ENCODE measurements at places on chromosomes 7 and 10. TPM values are rescaled to one million over a fixed set of nuclear protein-coding genes. Genes with fewer than 3 reads are reported as not detected.
A peak's percentile ranks its signal among the peaks of the same experiment; 100 is the strongest.

The SERPINE1 gene
- 1,733 TPM for total RNA-seq

GRCh38 chr10:78688230-78688900, 380.4 kb upstream of the ZMIZ1 start:
- no peak for DNase-seq

DNA sequence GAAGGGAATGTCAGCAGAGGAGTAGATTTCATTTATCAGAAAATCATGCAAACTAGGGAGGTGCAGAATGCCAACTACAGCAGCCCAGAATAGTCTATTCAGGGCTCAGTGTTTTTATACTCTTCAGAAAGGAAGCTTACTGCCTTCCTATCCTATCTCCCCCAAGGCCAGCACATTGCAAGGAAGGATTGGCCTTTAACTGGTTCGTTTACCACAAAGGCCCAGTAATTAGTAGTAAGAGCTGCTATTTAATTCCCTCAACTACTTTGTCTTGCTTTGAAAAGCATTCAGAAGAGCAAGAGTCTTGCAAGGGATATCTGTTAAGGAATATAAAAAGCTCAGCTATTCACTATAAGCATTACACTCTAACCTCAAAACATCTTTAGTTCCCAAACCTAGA, 86.4 kb upstream of the RNF148 start:
- DNase-seq: no peak

GRCh38 chr7:117014099-117014656, 60.9 kb downstream of the ST7 start:
- no peak for DNase-seq

DNA sequence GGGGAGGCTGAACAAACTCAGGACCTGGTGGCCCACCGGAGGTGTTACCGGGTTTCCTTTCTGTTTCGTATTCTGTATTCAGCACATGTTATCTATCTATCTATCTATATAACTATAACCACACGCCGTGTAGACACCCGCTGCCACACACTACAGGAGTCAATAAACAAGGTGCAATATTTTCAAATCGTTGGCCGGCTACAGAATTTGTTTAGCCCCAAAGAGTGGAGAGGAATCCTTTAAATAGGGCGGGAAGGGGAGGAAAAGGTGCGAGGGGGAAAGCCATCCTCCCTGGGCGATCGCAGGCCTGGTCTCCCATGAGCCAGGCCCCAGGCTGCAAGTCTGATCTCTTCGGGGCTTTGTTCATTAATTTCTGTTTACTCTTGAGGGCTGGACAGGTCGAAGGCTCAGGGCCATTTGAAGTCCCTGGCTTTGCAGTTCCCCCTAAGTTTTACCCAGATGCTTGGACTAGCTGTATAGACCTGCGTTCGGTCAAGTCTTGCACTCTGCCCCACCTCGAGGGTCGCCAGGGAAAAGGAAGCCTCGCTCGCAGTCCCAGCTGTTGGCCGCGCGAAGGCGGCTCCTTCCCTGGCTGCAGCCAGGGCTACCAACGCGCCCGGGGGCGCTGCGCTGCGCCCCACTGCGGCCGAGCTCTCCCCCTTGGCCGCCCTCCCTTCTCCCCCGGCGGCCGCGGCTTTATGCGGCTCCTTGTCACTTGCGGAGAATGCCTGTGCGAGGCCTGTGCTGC, 3.8 kb downstream of the NKX2-3 start:
- no peak for DNase-seq

DNA sequence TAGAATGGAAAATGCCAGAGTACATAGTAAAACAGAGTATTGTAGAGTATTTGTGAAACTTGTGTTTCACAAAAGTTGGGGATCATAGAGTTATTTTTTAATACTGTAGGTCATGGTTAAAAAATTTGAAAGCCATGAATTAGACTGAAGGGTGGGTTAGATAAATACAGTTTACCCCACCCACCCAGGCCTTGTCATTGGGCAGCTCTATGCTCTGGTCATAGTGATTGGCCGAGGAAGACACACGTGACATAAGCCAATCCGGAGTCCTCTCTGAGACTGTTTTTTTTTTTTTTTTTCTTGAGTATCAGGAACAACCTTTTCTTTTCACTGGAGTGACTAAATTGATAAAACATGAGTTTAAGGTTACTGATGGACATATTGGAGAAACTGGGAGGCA, 33.3 kb upstream of the ORC5 start:
- no peak for DNase-seq

DNA sequence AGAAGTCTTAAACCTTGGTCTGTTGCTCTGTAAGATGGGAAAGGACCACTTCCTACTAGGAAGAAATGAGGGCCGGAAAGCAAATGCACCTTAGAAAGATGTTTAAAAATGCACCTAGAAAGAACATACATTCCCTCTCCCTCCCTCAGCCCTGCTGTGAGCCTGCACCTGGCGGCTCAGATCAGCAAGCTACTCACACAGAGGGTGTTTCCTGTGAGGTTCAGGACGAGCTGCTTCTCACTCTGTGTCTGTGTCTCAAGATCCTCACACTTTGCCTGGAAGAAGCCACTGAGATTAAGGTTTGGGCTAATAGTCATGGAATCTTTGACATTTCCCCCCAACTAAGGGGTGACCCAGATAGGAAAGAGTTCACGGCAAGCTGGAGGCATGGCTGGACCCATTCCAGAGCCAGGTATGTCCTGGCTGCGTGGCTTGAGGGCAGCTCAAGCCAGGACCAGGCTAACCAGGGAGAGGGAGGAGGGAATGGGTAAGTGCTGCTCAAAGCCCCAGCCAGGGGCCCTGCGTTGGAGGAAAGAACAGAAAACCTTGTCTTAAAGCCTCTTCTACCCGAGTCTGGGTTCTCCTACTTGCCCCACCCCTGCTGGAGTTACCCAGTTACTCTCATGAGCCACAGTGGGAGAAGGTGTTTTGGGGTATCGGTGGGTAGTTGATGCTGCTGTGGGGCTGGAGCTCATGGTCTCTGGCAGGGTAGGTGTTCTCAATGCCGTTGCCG, 47.5 kb downstream of the PODXL start:
- no peak for DNase-seq

The HOGA1 gene
- total RNA-seq: 121 TPM

DNA sequence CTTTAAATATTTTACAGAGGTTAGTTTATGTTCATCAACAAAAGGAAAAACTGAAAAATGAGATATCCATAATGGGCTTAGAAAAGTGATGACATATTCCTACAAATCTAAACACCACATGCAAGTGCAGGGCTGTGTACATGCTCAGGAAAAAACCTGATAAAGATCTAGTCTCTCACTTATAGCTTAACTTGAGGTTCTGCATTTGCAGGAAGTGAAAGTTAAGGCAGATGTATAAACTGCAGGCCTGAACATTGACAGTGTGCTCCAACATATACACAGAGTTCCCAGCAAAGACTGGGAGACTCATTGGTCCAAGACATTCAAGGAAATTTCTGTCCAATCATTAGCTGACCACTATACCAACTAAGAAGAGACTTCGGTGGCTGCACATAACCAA, 63.8 kb upstream of the RET start:
- DNase-seq: no peak

The NAT16 gene
- total RNA-seq: not detected

DNA sequence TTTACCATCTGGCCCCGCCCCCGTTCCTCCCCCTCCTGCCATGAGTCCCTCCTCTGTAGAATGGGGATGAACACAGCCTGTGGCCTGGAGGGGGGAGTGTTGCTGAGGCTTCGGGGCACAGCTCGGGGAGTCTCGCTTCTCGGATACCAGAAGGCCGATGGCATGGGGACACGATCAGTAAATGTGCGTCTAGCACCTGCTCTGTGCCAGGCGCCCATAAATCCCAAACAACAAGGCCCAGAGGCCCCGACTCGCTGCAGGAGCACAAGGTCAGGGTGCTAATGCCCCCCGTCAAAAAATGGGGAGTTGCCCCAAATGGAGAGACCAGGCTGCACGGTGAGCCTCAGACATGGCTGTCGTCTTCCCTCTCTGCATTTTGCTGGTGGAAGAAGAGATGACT, 40.7 kb downstream of the JAKMIP3 start:
- no peak for DNase-seq

- DNase-seq: no peak
Measured at GRCh38 chr10:130222381-130222780, 86.2 kb downstream of the GLRX3 start.

The ACSL5 gene
- 11.8 TPM for total RNA-seq

GRCh38 chr10:121695731-121696464, 97.7 kb upstream of the FGFR2 start:
- DNase-seq: no peak

DNA sequence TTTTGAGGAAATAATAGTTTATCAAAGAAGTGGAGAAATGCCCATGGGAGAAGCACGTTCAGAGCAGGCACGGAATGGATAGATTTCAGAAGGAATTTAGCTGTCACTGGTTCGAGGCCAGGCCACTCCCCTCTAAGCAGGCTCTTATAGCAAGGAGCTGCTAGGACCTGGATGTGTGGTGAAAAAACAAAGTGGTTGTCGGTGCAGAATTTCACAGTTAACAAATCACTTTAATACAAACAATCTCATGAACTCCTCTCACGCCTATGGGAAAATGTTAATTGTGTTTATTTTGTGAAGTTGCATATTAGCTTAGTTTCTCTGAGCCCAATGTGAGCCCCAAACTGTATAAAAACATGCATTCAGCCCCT, 176.3 kb downstream of the PKD1L1 start:
- no peak for DNase-seq

DNA sequence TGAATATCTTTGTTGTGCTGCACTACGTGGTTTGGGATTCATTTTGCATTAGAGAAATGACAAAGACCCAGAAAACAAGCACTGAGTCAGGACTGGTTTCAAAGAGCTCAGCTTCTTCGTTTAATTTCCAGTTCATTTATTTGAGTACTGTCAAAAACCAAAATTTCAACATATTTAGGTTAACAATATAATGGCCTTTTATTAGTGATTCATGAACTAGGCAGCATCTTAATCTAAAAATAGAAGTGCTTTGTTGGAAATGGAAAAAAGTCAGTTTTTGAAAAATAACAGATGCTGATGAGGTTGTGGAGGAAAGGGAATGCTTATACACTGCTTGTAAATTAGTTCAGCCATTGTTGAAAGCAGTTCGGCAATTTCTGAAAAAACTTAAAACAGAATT, 856.4 kb downstream of the LRMDA start:
- no peak for DNase-seq

DNA sequence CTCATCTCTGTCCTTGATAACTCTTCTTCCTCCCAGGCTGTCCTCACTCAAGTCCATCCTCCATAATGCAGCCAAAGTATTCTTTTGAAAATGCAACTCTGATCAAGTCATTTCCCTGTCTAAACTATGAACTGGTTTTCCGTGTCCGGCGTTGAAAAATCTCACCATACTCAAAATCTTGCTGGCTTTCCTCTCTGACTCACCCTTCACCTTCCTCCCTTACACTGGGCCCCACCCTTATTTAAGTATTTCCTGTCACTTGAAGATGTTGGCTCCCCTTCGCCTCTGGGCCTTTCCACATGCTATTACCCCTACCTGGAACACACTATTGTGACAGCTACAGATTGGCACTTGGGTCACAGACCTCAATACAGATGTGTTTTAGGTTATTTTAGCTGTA, 515.6 kb downstream of the INHBA start:
- DNase-seq: no peak

The EDRF1 gene
- 23.2 TPM for total RNA-seq

DNA sequence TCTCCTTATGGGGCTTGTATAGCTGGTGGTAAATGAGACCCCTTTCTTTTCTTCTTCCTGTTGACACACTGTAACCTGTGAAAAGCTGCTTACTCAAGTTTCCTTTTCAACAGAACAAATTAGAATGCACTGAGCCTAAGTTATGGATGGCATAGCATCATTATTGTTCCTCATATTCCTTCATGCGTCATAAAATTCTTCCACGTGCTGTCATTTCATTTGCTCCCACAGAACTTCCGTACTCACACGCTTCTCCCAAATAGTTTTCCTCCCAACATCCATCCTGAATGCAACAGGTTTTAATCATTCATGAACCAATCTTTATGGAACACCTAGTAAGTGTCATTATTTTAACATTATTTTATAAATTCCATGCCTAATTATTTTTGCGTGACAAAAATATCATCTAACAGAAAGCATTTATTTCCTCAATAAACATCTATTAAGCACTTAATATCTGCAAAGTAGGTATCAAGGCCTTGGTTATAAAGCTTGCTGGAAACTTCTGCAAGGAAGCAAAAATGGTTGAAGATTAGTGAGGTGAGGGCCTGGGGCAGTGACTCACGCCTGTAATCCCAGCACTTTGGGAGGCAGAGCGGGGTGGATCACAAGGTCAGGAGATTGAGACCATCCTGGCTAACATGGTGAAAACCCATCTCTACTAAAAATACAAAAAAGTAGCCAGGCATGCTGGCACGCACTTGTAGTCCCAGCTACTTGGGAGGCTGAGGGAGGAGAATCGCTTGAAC, 18.9 kb upstream of the SEPTIN7 start:
- no peak for DNase-seq

- peak; percentile 43 for DNase-seq
Measured at GRCh38 chr10:26857991-26858706, 2.6 kb downstream of the ABI1 start.

The HNRNPF gene
- 302 TPM for total RNA-seq

DNA sequence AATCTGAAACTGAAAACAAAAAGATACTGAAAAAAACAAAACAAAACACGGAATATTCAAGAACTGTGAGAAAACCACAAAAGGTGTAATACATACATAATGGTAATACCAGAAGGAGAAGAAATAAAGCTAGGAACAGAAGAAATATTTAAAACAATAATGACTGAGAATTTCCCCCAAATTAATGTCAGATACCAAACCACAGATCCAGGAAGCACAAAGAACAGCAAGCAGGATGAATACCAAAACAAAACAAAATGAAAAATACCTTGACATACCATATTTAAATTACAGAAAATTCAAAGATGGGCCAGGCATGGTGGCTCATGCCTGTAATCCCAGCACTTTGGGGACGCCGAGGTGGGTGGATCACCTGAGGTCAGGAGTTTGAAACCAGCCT, 57.7 kb upstream of the PARD3 start:
- no peak for DNase-seq

DNA sequence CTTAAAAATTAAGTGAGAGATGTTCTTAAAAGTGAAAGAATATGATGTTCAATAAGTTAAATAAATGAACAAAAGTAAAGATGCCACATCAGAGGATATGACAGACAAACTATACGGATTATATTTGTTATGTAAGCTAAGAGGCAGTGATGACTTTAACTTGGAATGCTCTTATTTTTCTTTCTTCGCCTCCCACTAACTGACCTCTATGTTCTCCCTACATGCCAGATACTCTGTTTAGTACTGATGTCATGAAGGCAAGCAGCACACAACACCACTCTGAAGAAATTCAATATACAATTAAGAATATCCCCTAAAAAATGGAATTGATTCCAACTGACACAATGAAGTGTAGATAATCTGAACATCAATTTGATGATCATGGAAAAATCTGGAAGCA, 223.4 kb downstream of the DOCK4 start:
- no peak for DNase-seq

The CCDC3 gene
- total RNA-seq: under 0.01 TPM

The RBM20 gene
- total RNA-seq: not detected

DNA sequence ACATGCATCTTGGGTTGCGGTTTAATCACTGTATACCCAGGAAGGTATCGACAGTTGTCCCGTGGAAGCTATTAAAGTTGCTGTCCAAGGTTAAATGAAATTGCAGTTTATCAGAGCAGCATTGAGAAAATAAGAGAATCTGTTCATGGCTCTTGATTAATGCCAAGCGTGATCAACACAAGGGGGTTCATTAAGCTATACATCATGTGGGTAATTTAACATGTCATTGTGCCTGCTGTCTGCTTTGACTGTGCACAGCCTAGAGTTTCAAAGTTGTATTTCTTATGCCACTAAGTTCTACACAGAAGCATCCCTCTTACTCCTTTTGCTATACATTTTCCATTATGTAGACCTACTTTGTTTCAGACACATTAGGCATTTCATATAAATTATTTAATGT, 74.8 kb upstream of the SP8 start:
- DNase-seq: no peak

The AGBL3 gene
- total RNA-seq: 2.3 TPM

The GJD4 gene
- total RNA-seq: not detected

Measured in renal cortical epithelial cell (primary cell).